Smooth muscle cell of the umbilical artery (primary cell): ENCODE measurements at places on chromosomes 5 and 9. TPM values are rescaled to one million over a fixed set of nuclear protein-coding genes. Genes with fewer than 3 reads are reported as not detected.

RPS23 gene
- 1,641 and 2,239 TPM in 2 replicates for total RNA-seq

SCGB3A2 gene
- not detected in 2 replicates for total RNA-seq

NPR3 gene
- total RNA-seq = 1.2 and 2.1 TPM in 2 replicates

RPL12 gene
- 745 and 1,204 TPM in 2 replicates for total RNA-seq

LTC4S gene
- total RNA-seq = 0.59 and 1.0 TPM in 2 replicates

ADGRD2 gene
- total RNA-seq = not detected in 2 replicates

ASPN gene
- 0.05 TPM in 1 of 2 replicates, not detected in the other for total RNA-seq

ACER2 gene
- total RNA-seq = 3.6 and 4.0 TPM in 2 replicates

OR4F3 gene
- not detected in 2 replicates for total RNA-seq

FOXI1 gene
- total RNA-seq = not detected in 2 replicates

NTRK2 gene
- under 0.01 TPM in 2 replicates for total RNA-seq

SPATA9 gene
- 0.30 and 0.46 TPM in 2 replicates for total RNA-seq

PLPP7 gene
- total RNA-seq = 5.3 and 6.1 TPM in 2 replicates

ECSCR gene
- total RNA-seq = 0.30 and 0.74 TPM in 2 replicates

IL4 gene
- total RNA-seq = not detected in 2 replicates

FSD1L gene
- total RNA-seq = 6.8 and 8.7 TPM in 2 replicates

SPINK4 gene
- not detected in 2 replicates for total RNA-seq

SEMA5A gene
- 19.3 and 26.1 TPM in 2 replicates for total RNA-seq

RASGRF2 gene
- total RNA-seq = 5.1 and 21.7 TPM in 2 replicates

SLC6A18 gene
- total RNA-seq = not detected in 2 replicates

FIBCD1 gene
- total RNA-seq = 16.9 and 26.0 TPM in 2 replicates

TAF11L5 gene
- not detected in 2 replicates for total RNA-seq

SH3RF2 gene
- total RNA-seq = 1.5 and 7.7 TPM in 2 replicates

TMEM167A gene
- 124 and 149 TPM in 2 replicates for total RNA-seq

SLC25A2 gene
- 0.28 and 0.30 TPM in 2 replicates for total RNA-seq

CMYA5 gene
- under 0.01 and 0.28 TPM in 2 replicates for total RNA-seq

DBH gene
- total RNA-seq = not detected in 2 replicates

PROP1 gene
- not detected in 2 replicates for total RNA-seq

PNPLA7 gene
- total RNA-seq = 0.59 and 2.3 TPM in 2 replicates

SLC1A3 gene
- 5.3 and 14.3 TPM in 2 replicates for total RNA-seq

PCDHB16 gene
- total RNA-seq = 0.09 and 0.30 TPM in 2 replicates

IL7R gene
- total RNA-seq = 3.6 and 9.0 TPM in 2 replicates

CORO2A gene
- total RNA-seq = 0.30 and 0.37 TPM in 2 replicates

BARHL1 gene
- not detected in 2 replicates for total RNA-seq

C9orf50 gene
- not detected in 2 replicates for total RNA-seq

RAB3C gene
- not detected in 2 replicates for total RNA-seq

PRRC1 gene
- 66.2 and 97.0 TPM in 2 replicates for total RNA-seq

HMCN2 gene
- 0.05 and 0.30 TPM in 2 replicates for total RNA-seq

HTR1A gene
- not detected in 2 replicates for total RNA-seq

PCDHA9 gene
- total RNA-seq = under 0.01 and 0.09 TPM in 2 replicates
